Left ventricle myocardium inferior (tissue), 1 donor: ENCODE measurements at places on chromosomes 5 and 9.

DNA sequence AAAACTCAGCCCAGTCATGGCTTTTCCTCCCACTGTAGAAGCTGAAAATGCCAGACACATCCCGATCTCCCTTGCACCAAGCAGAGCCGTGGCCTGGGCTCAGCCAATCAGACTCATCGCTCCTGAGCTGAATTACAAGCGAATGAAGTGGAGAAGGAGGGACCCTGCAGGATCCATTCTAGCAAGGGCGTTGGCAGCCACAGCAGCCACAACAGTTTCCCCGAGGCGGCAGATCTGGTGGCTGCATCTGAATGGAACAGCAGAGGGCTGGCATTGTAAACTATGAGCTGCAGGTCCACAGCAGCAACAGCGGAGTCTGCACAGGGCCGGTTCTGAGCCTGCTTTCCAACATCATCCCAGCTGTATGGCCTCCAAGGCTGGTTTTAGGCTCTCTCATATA is 23.8 kb downstream of the ALG2 start:
- DNase-seq: no peak

DNA sequence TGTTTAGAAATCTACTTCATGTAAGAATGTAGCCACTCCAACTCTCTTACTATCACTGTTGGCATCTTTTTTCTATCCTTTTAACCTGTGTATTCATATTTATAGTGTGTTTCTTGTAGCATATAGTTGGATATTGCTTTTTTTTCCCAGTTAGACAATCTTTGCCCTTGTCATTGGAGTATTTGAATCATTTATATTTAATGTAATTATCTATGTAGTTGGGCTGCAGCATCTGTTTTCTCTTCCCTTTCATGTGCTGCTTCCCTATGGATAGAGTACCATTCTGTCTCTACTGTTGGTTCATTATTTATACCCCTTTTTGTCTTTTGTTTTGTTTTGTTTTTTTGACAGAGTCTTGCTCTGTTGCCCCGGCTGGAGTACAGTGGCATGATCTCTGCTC is 45.2 kb upstream of the PPP2CA start:
- DNase-seq: no peak

- DNase-seq: no peak
Measured at GRCh38 chr5:33180900-33181299, 259.9 kb upstream of the TARS1 start.

- no peak for DNase-seq
Measured at GRCh38 chr9:107751567-107752210, 262.1 kb upstream of the KLF4 start.

GRCh38 chr9:84754881-84755280 is 85.4 kb downstream of the NTRK2 start:
- DNase-seq: no peak

DNA sequence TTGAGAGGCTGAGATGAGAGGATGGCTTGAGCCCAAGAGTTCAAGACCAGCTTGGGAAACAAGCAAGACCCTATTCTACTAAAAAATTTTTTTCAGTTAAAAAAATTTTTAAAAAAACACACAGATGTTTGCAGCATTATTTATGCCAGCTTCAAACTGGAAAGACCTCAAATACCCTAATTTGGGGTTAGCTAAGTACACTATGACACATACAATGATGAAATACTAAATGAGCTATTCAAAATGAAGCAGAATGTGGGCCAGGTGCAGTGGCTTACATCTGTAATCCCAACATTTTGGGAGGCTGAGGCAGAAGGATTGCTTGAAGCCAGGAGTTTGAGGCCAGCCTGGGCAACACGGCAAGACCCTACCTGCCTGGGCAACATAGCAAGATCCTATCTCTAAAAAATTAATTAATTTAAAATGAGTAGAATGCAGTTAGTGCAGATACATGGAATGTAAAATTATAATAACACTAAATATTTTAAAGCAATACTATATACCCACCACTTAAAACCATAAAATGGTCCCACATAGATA is 44.9 kb downstream of the LHFPL2 start:
- DNase-seq: no peak

DNA sequence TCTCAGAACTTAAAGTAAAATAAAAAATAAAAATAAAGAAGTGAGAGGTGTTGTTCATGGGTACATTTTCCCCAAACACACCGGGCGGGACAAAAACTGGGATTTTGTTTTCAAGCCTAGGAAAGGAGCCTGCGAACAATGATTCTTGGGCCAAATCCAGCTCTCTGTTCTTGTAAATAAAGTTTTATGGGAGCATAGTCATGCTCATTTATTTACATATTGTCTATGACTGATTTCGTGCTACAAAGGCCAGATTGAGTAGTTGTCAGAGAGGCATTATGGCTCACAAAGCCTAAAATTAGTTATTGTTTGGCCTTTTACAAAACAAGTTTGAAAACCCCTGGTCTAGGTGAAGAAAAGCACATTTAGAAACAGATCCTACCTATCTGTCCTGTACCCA is 821.0 kb upstream of the GRAMD2B start:
- no peak for DNase-seq

GRCh38 chr5:35248843-35249780 is 18.8 kb upstream of the PRLR start:
- DNase-seq: no peak

DNA sequence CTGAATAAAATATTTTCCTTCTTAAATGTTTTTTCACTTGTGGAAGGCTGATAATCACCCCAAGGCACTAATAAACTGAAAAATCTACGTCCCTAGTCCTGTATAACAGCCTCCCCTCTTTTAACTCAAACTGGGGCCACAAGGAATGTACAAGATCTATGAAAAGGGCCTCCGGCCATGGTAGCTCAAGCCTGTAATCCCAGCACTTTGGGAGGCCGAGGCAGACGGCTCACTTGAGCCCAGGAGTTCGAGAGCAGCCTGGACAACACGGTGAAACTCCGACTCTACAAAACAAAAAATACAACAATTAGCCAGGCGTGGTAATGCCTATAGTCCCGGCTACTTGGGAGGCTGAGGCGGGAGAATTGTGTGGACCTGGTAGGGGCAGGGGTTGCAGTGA is 23.6 kb downstream of the RNF145 start:
- no peak for DNase-seq

GRCh38 chr5:33490071-33490665 is 49.4 kb downstream of the TARS1 start:
- DNase-seq: no peak

GRCh38 chr5:147303251-147303650 is 68.4 kb downstream of the STK32A start:
- no peak for DNase-seq

- peak; percentile 18 for DNase-seq
Measured at GRCh38 chr5:111856876-111857466, 100.0 kb upstream of the NREP start.

DNA sequence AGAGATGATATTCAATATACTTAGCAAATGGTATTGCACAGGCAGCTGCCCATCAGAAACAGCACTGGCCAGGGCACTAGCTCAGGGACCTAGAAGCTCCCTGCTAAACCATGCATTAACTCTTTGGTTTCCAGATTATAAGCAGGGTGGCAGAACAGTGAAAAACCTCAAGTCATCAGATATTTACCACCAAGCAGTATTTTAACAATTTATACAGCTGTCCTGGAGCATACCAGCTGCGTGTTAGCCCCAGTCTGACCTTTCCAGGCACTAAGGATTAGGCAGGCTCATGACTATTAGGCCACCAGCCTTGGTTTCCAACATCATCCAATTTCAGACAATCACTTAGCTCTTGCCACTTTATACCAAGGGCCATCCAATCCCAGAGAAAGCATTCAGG is 326.5 kb downstream of the CAAP1 start:
- DNase-seq: no peak

DNA sequence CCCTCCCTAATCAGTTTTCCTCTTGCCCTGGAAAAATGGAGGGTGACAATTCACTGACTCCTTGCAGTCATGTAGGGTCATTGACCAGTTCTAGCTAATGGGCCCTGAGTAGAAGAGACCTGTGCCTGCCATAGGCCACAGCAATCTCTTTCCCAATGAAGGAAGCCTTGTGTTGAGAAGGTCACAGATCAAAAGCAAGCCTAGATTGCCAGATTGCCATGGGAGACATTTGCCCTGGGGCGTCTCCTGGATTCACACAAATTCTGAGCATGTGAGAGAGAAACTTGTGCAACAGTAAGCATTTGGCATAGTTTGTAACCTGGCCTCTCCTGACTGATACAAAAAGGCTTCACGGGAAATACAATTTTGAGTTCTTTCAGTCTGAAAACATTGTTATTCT is 148.0 kb downstream of the NUDT12 start:
- no peak for DNase-seq

DNA sequence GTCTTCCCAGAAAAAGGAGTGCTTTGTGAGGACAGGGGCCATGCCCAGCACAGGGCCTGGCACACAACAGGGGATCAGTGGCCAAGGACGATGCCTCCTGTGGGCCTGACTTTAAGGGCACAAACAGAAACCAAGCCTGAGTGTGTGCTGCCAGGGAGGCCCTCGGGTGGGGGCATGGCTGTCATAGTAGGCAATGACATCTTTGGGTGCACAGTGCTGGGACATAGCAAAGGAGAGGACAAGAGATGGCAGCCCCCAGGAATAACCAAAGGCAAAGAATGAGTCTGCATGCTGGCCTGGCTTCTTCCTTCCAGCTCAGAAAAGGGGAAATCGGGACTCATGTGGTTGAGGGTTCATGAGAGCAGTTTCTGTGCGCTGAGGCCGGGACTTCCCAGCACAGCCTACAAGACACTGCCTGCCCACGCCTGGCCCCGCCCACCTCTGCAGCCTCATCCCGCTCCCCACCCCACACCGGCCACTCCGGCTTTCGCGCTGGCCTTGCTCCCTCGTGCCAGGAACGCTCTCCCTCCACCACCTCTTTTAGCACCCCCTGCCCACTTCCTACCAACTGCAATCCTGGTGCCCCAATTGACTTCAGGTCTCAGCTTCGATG is 13.8 kb upstream of the LHX2 start:
- peak; percentile 52 for DNase-seq

GRCh38 chr5:82620957-82621600 is 342.9 kb upstream of the RPS23 start:
- DNase-seq: no peak

DNA sequence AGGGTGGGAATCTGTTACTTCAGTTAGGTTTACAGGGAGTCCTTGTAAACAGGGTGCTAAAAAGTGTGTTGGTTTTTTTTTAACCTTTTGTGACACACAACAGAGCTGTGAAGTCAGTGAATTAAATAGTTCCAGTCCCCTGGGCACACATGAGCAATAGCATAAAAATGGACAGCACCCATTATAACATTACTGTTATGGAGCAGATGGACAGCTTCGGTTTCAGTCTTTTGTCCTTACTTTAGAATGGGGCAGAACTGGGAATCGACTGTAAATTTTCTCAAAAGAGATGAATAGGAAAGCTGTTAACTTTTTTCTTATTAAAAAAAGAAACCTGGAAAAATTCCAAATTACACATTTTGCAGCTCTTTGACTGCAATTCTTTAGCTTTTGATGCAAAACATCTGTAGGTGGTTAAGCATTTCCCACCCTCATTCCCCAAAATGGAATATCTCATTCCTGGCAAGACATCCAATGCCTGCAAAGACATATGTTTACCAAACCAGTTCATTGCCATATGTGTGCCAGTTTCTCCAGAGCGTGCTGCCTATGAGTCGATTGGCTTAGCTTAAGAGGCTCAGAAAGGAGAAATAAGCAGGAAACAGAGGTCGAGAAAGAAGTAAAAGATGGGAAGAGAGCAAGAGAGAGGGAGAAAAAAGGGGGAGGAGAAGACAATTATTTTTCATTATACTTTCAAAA is 212.3 kb upstream of the TMEM161B start:
- DNase-seq: no peak

GRCh38 chr5:139569270-139569955 is 8.3 kb downstream of the UBE2D2 start:
- DNase-seq: no peak

DNA sequence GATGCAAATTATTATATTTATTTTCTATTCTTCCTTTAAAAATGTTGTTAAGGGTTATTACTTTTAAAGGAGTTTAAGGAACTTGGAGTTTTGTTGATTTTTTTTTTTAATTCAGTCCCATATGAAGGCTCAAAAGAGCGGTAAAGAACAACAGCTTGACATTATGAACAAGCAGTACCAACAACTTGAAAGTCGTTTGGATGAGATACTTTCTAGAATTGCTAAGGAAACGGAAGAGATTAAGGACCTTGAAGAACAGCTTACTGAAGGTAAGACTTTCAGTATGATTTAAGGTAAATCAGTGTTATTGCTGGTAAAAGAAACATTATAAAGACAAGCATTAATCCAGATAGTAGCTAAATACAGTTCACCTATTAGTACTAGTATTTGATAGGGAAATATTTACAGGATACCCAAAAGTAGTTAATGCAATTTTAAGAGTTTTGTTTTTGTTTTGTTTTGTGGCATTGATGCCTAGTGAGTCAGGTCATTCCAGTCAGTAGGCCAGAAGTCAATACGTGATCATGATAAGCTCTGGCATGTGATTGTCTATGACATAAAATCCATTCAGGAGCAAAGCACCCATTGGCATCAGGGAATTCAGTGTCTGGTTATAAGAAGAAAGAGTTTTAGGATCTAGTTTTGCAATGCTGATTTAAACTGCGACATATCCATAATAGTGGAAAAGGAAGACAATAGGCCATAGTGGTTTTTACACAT is 49.2 kb downstream of the CNTRL start:
- DNase-seq: no peak

- DNase-seq: no peak
Measured at GRCh38 chr9:95126739-95127138, 190.8 kb downstream of the FANCC start.

DNA sequence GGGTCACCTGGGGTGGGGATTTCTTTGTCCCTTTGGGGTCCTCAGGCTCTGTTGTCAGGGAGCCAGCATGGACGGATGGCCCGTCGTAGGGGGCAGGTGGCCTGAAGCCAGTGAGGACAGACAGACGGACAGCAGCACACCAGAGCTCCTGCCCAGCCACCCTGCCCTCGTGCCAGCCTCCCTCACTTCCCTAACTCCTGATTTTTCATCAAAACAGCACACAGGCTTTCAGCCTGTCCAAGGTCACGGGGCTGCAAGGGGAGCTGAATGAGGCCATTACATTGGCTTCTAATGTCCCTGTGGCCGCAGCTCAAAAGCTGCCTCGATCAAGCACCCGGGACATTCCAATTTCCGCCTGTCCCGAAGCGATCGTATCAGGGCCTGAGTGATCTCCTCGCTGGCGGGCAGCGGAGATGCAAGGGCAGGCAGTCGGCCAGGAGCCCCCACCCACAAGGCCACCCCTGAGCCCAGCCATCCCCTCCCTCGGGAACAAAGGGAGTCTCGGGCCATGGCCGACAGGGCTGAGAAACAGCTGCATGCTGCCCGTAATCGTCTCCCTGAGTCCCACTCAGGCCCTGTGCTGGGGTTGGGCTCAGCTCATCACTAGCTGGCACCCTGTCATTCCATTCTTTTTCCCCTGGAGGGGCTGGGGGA is 50.5 kb upstream of the RNU6ATAC start:
- no peak for DNase-seq
